ENCODE measurements at places on chromosomes 5 and 9.

DNA sequence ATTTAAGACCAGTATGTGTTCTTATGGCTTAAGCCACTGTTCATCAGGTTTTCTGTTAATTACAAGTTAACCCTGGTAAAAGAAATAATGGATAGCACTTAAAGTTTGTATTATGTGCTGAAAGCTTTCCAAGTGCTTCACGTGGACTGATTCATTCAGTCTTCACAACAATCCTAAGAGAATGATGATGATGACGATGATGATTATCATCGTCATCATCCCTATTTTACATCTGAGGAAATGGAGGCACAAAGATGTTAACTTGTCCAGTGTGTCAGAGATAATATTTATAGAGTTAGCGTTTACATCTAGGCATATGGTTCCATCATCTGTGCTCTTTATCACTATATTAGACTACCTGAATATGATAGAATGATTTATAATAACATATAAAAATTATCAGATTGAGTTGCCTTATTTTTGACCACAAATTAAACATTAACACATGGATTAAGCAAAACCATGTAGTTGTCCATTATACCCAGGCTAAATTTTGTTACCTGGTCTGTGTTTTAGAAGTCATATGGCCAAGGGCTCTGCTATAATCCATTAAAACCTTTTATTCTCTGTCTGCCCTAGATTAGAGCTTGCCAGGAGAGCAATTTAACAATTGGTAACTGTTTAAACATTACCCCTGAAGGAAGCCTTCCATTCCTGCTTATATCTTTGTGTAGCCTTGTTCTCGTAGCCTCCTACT is 102.3 kb upstream of the MAP3K1 start:
- no peak for DNase-seq

- no peak for DNase-seq
These were observed 35.5 kb upstream of the ADAMTSL1 start for GRCh38 chr9:18438300-18438925.

DNA sequence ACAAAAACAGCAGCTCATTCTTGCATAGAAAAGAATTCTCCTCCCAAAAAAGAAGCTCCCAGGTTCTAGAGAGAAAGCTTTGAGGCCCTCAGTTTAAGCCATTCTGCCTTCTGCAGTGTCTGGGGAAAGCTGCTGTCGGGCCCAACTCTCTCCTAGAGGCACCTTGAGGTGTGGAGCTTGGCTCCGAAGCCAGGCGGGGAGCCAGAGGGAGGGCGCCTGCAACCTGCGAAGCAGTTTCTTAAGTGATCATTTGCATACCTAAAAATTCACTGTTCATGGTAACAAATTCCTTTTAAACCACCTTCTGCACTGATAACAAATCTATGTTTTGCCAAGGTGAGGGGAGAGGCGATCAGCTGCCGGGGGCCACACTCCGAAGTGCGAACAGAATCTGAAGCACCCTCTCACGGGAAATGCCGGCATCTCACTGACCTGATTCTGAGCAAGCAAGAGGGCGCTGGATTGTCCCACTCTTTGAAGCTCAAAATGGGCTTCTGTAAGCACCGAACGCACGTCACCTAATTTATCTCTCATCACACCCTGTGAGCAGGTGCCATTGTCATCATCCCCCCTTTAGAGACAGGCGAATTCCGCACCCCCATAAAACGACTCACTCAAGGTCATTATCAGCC is 86.1 kb downstream of the GTF3C4 start:
- no peak for DNase-seq

GRCh38 chr5:32726086-32726557 is 15.0 kb downstream of the NPR3 start:
- no peak for DNase-seq

GRCh38 chr9:14095277-14095676 is 218.7 kb downstream of the NFIB start:
- no peak for DNase-seq

- DNase-seq = no peak
These were observed 44.6 kb downstream of the CXXC5 start for GRCh38 chr5:139692679-139693308.

GRCh38 chr5:61023131-61023530 is 78.1 kb downstream of the NDUFAF2 start:
- DNase-seq = no peak

DNA sequence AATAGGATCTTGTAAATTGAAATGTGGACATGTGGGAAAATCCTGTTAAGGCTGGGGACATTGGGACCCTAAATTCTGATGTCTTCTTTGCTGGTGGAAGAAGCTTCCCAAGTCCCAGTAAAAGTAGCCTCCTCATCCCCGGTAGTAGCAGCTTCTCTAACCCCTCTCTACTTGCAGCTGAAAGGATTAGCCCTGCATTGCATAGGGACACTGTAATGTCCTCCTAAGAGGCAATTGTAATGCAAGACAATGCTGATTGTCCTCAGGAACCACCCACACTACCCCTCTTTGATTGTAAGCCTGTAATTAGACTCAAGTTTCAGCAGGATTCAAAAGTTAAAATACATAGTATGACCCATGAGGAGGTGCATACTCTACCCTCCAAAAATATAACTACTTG is 1938.4 kb upstream of the C9orf72 start:
- DNase-seq = no peak

DNA sequence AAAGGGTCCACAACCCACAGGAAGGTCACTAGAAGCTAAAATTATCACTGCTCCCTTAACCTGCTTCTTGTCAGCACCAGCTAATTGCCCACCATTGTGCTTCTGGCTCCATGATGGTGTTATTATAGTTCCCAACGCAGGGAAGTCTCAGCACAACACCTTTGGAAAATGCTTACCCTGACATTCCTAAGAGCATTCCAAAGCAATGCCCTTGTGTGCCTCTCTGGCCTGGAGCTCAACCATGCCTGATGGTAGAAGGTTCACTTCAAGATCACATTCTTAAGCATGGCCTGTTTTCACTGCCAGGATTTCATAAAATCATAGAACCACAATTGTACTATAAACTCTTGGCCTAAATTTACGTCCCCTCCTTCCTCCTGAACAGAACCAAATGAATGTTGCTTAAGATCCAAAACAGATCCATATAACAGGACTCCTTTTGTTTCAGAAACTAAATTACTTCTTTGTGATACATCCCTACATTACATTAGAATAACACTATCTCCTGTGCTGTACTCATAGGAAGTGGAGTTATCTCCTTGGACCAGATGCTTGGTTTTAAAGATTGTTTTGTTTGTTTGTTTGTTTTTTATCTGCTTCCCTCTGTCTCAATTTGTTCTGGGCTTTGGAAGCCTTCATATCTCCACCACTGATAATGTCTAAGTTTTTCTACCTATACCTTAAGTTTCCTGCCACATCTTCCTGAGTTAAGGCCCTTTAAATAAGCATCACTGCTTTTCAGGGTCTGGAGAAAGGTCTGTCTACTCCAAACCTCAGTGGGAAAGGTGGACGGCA is 32.1 kb downstream of the ARL15 start:
- no peak for DNase-seq

- DNase-seq = no peak
These were observed 149.7 kb downstream of the ENC1 start for GRCh38 chr5:74490814-74491213.

DNA sequence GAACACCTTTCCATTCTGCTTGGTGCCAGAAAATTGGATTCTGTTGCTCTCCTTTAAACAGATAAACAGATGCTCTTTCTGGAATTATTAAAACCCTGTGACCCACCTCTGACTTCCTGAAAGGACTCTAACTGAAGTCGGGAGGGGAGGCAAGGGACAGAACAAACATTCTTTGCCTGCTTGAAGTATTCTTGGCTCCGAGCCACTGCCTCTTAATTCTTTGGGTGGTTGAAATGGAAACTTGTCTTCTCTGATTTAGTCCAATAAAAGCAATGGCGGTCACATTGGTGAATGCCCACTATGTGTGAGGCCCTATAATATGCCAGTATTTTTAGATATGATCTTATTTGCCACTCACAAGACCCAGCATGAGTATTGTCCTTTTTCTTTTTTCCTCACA is 236.8 kb downstream of the SLIT3 start:
- DNase-seq = no peak

DNA sequence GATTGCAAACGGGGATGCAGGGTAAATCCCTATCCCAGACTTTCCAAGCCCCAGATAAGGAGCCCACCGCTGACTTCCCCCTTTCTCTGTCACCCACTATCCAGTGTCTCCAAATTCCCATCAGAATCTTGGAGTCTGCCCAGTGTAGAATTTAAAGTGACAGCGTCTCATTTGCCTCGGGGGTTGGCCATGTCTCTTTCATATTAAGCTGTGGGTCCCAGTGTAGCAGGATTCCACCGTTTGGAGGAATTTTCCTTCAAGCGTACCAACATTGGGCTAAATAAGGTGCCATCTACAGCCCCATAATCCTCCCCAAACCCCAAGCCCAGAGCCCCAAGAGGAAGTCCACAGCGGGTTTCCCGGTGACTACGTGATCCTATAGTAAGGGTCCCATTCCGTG is 1.1 kb downstream of the BRINP1 start:
- no peak for DNase-seq

DNA sequence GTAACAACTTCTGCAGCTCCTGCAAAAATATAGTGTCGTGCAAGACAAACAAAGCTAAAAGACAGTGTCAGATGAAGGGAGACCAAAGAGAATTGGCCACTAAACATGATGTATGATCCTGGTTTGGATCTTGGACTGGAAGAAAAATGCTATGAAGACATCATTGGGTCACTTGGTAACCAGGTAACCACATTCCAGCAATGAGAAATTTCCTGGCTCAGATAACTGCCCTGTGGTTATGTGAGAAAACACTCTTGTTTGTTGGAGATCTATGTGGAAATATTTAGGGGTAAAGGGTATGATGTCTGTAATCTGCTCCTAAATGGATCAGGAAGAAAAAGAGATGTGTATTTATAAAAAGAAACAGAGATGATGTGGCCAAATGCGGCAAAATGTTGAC is 45.5 kb upstream of the ANKRD33B start:
- DNase-seq = no peak

GRCh38 chr9:125549891-125550885 is 156.8 kb downstream of the MAPKAP1 start:
- DNase-seq = no peak

- DNase-seq = no peak
These were observed 62.7 kb upstream of the PDE4D start for GRCh38 chr5:59956130-59956783.

DNA sequence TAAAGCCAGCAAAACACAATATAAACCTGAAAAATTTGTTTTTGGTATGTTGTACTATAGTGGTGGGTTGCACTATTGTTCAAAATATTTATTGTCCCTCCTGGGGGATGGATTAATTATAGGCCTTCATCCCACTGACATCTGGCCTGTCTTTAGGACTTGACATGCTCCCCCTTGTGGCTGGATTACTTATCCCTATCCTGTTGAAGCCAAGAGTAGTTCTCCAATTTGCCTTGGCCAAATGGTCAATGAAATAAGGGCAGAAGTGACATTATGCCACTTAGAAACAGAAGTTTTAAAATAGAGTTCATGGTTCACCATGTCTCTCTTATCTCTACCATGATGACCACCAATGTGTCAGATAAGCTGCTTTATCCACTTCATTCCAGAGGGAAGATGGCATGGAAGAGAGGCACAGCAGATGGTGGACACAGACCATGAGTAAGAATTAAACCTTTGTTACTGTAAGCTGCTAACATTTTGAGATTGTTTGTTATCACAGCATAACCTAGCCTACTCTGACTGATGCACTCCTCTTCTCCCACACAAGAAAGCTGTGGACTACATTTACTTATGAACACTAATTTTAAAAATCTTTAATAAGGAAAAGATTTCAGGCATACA is 29.2 kb upstream of the ARHGEF28 start:
- DNase-seq = no peak

GRCh38 chr5:132751971-132752580 is 4.8 kb downstream of the CCNI2 start:
- no peak for DNase-seq

- no peak for DNase-seq
These were observed 6.1 kb downstream of the AFAP1L1 start for GRCh38 chr5:149277801-149278200.

DNA sequence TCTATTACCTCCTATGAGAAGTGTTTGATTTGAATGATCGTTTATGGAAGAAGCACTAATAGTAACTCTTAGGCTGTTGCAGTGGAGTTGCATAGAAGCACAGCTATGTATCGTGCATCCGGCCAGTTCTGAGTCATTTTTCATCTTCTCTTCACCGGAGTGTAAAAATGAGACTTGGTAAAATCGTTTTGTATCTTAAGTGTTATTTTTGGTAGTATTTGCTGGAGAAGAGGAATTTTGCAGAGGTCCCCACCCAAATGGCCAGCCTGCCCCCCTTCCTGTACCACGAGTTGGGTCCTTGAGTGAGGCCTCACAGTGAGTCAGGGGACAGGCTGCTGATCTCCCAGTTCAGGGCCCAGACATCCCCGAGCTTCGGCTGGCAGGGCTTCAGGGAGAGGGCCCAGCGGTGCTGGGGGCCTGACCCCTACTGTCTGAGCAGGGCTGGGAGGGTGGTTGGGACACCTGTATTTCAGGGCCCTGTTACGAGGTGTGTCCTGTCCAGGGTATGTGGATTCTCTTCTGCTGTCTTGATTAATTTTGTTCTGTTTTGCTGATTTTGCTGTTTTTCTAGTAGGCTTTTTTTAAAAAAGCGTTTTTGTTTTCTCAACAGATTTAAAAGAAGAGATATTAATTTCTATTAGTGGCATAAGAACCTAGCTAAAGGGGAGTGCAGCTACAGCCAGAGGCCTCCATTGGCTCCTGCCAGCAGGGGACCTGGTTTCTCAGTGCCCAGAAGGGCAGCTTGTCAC is 210.8 kb downstream of the TRIO start:
- DNase-seq = no peak

- no peak for DNase-seq
These were observed 50.7 kb downstream of the ZNF366 start for GRCh38 chr5:72456391-72457074.

- DNase-seq = no peak
These were observed 247.1 kb upstream of the CCNG1 start for GRCh38 chr5:163190283-163190682.

DNA sequence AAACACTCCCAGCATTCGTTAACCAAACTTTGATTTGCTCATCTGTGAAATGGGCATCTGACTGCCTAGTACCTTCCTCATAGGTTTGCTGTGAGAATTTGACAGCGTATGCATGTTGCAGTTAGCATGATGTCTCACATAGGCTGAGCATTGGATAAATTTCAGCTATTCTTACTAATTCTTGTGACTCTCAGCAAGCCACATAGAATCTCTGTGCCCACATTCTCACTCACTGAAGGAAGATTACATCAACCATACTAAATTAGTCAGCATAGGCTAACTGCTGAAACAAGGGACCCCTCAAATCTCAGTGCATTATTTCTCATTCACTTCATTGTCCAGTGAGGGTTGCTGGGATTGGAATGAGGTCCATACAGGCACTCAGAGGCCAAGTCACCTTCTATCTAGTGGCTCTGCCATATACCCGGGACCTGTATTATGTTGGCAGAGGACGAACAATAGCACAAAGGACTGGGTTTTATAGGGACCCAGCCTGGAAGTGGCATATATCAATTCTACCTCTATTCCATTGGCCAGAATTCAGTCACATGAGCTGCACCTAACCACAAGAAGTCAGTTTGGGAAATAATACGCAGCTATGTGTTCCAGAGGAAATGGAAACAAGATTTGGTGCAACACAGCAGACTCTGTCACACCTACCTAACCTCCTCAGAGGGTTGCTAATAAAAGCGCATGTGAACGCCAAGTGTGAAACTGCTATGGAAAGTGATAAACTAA is 4.2 kb upstream of the PTGER4 start:
- no peak for DNase-seq

GRCh38 chr5:151451626-151452520 is 4.5 kb downstream of the SLC36A1 start:
- DNase-seq = no peak
